Nucleus accumbens (tissue), 56 donors: ENCODE measurements at places on chromosomes 3 and 15.

- DNase-seq = peak; percentile 32
Measured at GRCh38 chr15:75694241-75695182, 18.1 kb downstream of the CSPG4 start.

DNA sequence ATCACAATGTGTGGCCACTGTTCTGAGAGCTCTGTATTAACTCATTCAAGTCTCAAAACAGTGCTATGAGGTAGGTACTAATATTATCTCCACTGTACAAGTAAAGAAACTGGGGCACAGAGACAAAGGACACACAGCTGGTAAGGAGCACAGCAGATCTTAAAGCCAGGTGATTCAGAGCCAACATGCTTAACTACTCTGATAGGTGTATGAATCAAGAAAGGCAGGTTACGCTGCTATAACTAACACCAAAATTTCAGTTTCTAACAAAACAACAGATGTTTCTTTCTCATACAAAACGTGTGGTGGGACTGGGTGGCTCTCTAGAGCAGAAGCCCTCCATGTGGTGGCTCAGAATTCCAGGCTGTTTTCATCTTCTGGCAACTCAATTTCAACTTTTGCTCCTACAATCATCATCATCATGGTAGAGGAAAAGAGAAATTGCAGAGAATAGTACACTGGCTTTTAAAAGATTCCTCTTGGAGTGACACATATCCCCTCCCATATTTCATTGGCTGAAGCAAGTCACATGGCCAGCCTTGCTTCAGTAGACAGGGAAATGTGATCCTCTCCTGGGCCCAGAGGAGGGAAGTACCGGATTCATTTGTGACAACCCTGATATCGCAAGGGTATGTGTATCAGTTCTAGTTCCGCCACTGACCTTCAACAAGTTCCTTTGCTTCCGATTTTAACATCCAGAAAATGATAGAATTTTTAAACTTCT is 126.2 kb upstream of the PTX3 start:
- no peak for DNase-seq

DNA sequence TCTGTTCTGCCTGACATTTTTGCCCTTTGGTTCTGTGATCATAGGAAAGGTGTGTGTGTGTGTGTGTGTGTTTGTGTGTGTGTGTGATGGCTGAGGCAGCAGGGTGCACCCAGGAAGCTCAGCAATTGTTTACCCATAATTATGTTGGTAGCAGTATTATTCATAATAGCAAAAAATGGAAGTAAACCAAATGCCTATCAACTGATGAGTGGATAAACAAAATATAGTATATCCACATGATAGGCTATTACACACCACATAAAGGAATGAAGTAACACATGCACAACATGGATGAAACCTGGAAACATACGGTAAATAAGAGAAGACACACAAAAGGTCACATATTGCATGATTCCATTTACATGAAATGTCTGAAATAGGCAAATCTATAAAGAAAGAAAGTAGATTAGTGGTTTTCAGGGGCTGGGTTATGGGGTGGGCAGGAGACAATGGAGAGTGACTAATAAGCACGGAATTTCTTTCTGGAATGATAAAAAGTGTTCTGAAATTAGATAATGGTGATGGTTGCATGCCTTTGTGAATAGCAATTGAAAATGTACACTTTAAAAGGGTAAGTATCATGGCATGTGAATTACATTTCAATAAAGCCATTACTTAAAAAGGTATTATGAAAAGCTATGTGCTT is 167.2 kb downstream of the POLR2M start:
- DNase-seq = no peak

GRCh38 chr3:17227472-17227871 is 342.7 kb downstream of the PLCL2 start:
- DNase-seq = no peak

GRCh38 chr3:141083836-141084649 is 32.9 kb downstream of the SPSB4 start:
- DNase-seq = no peak
